Ammon's horn (tissue), 1 donor: ENCODE measurements at places on chromosomes 7 and 10.

GRCh38 chr7:22361320-22361719, 4.4 kb upstream of the RAPGEF5 start:
- no peak for DNase-seq

- DNase-seq: no peak
Observed at GRCh38 chr7:31699050-31699449, 12.0 kb downstream of the PPP1R17 start.

DNA sequence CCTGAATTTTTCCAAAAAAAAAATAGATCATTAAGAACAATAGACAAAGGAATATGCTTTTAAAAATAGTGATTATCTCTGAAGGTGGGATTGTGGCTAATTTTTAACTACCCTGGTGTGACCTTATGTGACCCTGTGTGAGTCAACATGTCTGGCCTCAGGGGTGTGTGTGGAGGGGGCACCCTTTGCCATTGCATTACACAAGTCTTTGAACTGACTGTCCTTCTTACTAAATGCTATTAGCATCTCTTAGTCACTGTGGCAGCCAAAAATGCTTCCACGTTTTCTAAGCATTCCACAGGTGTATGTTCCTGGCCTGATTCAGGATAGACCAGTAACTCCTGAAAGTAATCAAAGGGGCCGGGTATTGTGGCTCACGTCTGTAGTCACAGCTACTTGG, 175.4 kb downstream of the MGMT start:
- no peak for DNase-seq

DNA sequence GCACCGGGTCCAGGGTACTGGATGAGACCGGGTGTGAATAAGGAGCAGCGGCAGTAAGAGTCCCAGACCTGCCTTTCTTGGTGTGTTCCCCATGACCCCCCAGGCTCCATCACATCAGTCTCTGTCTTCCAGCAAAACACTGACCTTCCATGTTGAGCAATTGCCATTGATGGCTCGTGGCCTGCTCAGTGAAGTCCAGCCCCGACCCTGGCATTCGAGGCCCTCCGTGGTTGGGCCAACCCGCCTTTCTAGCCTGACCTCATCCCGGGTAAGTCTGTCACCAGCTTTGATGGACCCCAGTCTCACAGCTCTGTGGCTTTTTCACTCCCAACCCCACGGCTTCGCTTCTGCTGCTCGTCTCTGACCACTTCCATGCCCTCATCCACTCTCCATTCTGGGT, 6.4 kb downstream of the MMP21 start:
- DNase-seq: no peak

GRCh38 chr7:3075441-3075840, 31.8 kb upstream of the CARD11 start:
- no peak for DNase-seq

DNA sequence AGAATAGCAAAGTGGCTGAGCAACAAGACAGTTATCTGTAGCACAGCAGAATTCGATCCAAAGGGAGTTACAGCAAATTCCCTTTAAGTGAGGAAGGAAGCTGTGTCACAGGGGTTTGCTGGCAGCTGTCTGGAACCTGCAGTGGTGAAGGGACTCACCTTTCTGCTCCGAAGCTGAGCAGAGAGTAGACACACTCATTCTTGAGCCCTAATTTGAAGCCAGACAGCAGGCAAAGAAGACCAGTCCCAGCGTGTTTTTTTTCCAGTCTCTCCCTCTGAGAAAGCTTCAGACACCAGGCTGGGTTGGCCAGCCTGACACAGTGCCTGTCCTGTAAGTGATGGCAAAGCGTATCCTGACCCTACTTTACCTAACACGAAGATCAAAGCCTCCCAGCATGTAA, 210.7 kb downstream of the TRIL start:
- DNase-seq: no peak

- DNase-seq: no peak
Observed at GRCh38 chr10:124205432-124205831, 112.0 kb upstream of the CHST15 start.

DNA sequence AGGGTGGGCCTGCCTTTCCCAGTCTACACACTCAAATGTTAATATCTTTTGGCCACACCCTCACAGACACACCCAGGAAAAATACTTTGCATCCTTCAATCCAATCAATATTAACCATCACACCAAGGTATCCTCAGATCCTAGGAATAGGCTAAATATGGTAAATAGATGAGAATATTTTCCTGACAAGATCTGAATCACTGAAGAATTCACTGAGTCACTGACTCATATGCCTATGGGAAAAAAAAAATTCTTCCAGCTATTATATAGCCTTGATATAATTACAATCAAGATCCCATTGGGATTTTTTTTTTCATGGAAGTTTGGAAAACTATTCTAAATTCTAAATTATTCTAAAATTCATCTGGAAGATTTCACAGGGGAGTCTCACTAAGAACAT, 65.8 kb downstream of the INHBA start:
- no peak for DNase-seq

DNA sequence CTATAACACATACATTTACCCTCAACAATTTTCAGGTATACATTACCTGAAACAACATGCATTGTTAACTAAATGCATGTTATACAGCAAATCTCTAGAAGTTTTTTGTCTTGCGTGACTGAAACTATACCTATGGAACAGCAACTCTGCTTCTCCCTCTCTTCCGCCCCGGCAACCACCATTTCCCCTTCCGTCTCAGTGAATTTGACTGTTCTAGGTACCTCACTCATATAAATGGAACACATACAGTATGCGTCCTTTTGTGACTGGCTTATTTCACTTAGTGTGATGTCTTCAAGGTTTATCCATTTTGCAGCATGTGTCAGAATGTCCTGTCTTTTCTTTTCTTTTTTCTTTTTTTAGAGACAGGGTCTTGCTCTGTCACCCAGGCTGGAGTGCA, 22.5 kb downstream of the CALHM2 start:
- no peak for DNase-seq

DNA sequence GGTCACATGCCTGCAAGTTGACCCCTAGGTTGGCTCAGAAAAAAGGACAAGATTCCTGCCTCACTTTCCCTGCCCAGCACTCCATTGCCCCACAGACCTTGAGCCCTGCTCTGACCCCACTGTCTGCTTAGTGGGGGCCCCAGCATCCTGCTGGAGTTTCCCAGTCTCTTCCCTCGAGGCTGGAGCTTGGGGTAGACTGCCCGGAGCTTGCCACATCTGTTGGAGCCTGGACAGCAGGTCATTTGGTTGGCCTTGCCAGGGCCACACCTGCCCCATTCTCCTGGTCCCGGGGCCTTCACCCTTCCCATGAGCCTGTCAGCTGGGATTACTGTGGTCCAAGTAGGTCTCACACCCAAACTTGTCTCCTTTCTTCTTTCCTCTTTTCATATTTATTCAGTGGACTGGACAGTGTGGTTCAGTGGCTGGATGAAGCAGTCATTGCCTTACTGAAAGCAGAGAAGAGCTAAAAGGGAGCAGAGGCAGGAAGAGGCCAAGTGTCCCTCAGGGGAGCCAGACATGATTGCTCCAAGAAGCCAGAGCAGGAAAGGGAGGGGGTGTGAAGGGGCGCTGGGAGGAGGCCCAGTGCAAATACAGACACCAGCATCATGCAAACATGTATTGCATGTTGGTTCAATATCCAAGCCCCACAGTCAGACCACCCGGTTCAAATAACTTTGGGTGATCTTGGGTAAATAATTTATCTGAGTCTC, 56.2 kb upstream of the CACUL1 start:
- no peak for DNase-seq

DNA sequence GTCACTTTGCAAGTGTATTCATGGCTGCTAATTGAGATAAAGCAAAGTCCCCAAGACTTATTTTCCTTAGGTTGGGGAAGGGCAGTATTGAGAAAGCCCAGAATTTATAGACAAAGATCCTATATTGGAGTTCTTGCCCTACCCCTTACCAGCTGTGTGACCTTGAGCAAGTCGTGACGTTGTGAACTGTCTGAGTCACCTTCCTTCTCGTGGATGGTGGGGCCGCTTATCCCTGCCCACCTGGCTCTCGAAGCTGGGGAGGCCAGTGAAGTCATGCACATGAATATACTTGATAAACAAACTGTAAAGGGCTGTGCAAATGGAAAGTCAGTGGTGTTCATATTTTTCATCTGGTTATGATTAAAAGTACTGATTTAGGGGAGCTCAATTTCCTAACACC, 127.4 kb downstream of the TACC2 start:
- no peak for DNase-seq

DNA sequence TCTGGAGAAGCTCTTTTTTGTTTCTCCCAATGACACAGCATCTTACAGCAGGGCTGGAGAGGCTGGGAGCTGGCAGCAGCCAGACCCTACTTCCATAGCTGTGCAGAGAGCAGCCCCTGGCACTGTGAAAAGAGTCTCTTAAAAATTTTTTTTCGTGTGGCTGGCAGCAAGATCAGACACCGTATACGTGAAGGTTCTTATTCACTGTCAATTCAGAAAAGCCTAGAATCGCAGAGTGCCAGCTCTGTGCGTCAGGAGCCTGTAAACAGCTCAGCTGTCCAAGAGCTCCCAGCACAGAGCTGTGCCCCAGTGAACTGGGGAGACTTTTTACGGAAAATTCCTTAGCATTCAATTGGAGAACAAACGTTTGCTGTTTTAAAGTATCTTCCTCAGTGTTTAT, 6.5 kb downstream of the BAG3 start:
- DNase-seq: peak; percentile 63

GRCh38 chr7:128351296-128352152, 7.8 kb upstream of the RBM28 start:
- DNase-seq: no peak

- no peak for DNase-seq
Observed at GRCh38 chr10:19719284-19719683, 96.9 kb upstream of the PLXDC2 start.

DNA sequence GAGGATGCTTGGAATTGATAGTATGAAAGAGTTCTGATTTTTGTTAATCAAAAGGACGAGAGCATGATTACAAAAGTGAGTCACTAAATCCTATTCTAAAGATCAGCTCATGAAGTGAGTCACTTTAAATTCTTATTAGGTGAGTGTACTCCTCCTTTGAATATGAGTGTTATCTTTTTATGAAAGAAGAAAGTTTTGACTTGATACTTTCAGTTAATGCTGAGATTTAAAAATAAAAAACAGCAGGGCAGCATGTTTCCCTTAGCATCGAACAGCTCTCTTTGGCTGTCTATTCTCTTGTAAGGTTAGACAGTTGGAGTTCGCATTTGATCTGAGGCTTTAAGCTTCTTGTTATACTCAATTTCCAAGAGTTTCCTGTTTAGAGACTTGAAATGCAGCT, 222.0 kb downstream of the TWIST1 start:
- no peak for DNase-seq
